ENCODE measurements at places on chromosomes 12 and 14.

DNA sequence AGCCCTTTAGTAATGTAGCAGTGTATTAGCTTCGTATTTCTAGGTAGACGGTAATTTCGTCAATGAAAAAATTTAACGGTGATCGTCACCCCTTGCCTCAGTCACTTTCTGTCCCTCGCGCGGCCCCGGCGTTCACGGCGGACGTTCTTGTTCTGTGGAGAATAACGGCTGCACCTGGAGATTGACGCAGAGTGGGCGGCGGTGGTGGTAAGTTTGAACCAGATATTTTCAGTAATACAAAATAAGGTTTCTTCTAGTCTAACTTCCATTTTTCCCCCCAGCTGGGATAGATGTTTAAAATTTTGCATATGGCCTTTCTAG, 341 bp downstream of the ZNF10 start:
- DNase-seq: no peak

DNA sequence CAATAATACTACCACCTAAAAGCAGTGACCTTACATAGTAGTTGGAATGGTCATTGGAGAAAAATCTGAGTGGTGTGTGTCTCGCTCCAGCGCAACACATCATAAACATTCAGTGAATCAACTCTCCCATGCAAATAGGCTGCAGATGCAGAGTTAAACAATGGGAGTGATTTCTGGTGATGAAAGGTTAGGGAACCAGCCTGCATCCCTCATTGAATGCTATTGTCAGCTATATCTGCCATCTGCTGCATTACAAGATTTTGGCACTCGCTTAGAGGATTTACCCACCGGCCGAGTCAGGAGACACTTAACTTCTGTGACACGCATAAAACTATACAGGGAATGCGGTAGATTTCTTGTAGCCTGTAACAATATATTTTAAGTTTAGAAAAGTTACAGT, 900.9 kb downstream of the FLRT2 start:
- no peak for DNase-seq

- peak; percentile 36 for DNase-seq
Measured at GRCh38 chr12:121796855-121797751, 3.6 kb upstream of the RHOF start.

- no peak for DNase-seq
Measured at GRCh38 chr12:47078086-47078395, 1.4 kb upstream of the PCED1B start.

DNA sequence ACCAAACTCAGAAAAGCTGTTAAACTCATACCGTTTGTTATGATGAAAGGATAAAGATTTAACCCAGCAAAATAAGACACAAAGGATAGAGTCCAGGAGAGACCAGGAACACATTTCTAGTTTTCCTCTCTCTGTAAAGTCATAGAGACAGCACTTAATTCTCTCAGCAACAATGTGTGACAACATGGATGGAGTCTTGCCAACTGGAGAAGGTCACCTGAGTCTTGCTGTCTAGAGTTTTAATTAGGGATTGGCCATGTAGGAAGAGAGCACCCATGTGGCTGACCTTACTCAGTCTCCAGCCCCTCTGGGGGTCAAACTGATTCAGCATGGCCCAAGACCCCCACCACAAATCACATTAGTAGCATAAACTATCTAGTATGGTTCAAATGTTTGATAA, 151.0 kb upstream of the ATF7IP start:
- DNase-seq: no peak

DNA sequence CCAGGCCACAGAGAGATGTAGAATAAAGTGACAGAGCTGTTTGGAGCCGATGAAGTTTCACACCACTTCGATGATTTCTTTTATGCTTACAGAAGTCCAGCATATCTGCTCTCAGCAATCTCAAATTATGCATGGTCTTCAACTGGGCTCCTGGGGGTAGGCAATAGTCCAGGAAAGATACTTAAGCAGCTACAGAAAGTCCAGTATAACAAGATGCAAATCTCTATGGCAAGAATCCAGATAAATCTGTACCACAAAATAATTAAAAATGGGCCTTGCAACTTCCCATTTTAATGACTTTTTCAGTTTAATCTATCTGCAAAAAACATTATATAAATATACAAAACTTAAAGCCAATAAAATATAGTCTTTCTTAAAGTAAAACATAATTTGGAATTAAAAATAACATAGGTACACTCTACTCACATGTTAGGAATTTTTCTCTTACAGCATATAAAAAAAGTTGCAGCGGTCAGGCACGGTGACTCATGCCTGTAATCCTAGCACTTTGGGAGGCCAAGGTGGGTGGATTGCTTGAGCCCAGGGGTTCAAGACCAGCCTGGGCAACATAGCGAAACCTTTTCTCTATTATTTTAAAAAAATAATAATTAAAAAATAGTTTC, 20.5 kb upstream of the RAD51AP1 start:
- DNase-seq: no peak

DNA sequence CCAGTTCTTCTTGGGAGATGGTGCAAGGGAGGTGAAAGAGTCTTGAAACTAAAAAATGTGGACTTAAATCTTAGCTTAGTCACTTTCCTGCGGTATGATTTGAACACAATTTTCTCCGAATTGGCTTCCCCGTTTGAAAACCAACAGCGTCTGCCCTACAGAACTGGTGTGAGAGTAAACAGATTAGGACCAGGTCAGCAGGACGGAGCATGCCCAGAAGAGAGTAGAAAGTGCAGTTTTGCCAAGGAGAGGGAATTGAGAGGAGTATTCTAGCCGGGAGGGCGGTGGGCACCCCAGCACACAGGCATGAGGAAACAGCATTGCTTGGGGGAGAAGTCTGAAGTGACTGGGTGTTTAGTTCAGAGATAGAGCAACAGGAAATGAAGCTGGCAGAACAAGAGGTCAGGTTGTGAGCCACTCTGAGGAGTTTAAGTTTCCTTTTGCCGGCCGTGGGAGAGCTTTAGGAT, 927.1 kb downstream of the VRK1 start:
- DNase-seq: no peak

- DNase-seq: no peak
Measured at GRCh38 chr14:59871166-59871495, 555 bp upstream of the RTN1 start.

GRCh38 chr12:68886636-68887572, 46.1 kb downstream of the CPM start:
- DNase-seq: no peak

DNA sequence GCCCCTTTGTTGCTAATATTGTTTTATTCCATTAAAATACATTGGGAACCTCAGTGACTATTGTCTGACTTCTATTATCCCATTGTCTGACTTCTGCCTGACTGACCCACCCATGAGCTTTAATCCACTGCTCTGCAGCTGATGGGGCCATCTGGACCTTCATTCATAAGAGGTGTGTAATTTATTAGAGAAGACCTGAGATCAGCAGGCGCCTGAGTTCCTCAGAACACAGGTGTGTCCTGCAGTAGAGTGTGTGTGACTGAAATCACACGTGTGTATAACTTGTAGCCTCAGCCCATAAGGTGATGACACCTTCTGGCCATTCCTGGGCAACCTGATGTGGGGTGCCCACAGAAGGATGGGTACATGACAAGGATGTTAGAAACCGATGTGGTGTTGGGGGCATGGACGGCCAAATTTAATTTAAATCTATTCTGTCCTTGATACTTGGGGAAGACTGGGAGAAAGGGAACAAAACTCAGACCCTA, 821.0 kb downstream of the TMEM121 start:
- DNase-seq: no peak

DNA sequence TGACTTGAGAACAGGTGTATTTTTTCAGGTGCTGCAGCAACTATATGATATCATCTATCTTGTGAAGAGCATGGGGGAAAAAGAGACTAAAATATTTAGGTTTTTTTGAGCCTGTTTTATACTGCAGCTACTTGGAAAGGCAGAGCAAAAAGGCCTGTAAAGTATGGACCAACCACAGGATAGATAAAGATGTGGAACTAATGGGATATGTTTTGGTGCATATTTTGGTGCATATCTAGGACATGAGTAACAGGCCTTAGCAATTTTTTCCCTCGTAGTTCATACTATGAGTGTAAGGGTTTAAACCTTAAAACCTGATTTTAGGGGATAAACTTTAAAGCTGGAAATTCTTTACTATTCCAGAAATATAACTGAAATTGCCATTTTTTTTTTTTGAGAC, 6.0 kb upstream of the GTSF1 start:
- DNase-seq: no peak

DNA sequence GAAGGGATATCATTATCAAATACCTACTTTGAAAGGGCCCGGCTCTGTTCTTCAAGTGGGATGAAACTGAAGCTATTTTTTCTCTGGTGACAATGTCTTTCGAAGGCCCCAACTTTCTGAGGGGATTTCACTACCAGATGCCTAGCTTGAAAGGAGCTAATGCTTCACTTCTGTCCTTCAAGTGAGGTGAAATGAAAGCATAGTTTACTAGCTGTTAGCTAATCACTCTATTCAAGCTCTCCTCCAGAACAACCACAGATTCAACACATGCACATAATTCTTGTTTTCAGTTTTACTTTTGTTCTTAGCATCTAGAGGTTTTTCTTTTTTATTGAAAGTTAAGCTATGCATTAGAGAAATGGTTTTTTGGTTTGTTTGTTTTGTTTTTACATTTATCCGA, 571.4 kb downstream of the NOVA1 start:
- DNase-seq: no peak

DNA sequence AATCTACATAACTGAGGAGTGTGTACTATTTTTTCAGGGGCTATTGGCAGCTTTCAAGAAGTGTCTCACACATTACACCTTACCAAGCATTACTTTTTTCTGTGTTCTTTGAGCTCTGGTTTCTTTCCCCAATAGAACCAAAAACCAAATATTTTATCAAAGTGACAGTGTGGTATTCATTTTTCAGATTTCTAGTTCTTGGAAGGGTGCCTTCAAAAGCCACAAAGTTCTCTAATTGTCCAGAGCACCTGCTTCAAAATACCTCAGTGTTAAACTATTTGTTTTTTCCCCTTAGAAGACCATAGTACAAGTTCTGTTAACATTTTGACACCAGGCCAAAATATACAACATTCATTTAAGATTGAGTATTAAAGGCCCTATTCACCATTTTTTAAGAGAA, 515.7 kb downstream of the ETNK1 start:
- no peak for DNase-seq

DNA sequence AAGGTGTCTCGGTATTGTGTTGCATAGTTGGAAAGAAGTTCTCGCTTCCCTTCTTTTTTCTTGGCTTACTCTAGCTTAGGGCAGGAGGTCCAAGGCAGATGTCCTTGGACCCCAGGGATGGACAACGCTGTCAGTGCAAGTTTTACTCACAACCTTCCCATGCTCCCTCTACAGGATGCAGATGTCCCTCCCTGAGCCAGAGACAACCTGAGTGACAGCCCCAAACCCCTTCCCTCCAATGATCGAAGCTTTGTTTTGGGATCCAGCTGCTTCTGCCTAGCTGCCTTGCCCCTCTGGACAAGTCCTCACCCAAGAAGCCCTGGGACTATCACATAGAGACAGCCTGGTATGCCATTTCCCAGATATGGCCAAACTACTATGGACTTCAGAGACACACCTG, 112.0 kb upstream of the RAP1B start:
- no peak for DNase-seq

DNA sequence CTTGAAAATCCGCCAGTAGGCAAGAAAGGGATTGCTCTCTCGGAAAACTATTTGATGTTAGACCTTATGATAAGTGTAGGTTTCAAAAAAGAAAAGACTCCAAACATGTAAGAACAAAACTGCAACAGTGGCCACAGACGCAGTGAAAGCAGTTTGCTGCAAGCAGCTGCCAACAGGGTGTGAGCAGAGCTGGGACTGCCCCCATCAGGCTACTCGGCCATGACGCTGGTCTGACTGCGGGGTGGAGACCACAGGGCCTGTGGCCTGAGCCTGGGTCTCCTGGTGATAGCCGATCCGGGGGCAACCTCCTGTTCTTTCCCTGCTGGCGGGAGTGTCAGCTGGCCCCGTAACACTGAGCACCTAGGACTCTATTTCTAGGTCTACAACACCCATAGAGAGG, 63.2 kb downstream of the AMN start:
- no peak for DNase-seq

GRCh38 chr12:85951823-85952222, 77.7 kb downstream of the NTS start:
- no peak for DNase-seq

GRCh38 chr14:101790232-101790631, 28.7 kb downstream of the PPP2R5C start:
- no peak for DNase-seq

DNA sequence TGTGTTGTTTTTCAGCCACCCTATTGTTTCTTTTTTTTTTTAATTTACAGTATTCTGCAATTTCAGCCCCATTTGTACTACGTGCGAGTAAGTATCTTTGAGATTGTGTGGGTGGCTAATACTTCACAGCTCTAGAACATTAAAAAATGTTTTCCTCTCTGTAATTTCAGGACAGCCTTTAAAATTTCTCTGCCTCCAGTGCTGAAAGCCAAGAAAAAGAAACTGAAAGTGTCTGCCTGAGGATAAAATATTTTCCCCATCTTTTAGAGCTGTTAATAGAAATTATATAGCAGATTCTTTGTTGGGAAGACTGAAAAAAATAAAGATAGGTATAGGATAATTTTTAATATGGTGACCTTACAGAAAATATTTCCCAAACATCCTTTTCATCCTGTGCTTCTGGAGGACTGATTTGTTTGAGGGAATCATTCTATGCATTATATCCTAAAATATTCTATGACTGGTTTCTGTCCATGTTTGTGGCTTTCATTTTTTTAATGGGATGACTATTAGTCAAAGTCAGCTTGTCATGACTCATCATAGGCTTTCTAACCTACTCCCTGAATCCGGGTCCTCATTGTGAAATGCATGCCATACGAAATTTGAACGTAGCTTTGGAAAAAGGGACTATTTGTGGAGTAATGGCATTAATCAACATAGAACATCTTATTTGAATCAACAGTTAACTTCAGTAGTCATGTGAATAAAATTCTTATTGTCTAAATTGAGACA, 10.8 kb upstream of the TCTN2 start:
- no peak for DNase-seq

DNA sequence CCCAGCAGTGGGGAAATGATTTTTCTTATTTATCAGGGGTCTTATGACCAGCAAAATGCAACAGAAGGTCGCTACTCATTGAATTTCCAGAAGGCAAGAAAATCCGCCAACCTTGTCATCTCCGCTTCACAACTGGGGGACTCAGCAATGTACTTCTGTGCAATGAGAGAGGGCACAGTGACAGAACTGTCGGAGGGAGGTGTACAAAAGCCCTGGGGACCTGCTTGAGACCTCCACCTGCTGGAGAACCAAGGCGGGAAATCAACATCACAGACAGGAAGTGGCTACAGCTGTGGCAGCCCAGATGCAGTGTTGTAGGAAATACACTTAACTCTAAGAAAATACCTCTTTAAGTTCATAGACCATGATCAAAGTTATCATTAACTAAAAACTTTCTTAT, 250.9 kb upstream of the OR4E1 start:
- no peak for DNase-seq

All from skin of body (tissue), 3 donors.